ENCODE measurements at places on chromosomes 1 and 21.

- peak; percentile 90 for DNase-seq
Observed at GRCh38 chr1:64469977-64470664, at the start of gene CACHD1. Gene CACHD1 (plus strand): TSS chr1:64470129. CDS start chr1:64470745, 616 bp downstream.

GRCh38 chr1:241034203-241034936, 322.6 kb downstream of the RGS7 start:
- no peak for DNase-seq

DNA sequence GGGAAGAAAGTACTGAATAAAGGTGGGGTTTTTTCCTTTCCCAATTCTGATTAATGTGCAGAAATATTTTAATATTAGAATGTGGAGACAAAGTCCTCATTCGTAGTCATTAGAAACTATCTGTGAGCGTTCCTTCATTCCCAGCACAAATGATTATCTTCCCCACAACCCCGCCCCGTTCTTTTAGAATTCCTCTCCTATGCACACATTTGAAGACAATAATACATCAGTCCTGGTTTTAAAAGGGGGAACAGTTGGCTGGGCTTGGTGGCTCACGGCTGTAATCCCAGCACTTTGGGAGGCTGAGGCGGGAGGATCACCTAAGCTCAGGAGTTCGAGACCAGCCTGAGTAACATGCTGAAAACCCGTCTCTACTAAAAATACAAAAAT, 876 bp downstream of the ALDH9A1 start:
- no peak for DNase-seq

GRCh38 chr1:184185347-184185746, 133.8 kb downstream of the TSEN15 start:
- no peak for DNase-seq

- no peak for DNase-seq
Observed at GRCh38 chr1:209552406-209553264, 30.9 kb upstream of the CAMK1G start.

- DNase-seq = no peak
Observed at GRCh38 chr21:41510500-41510899, 2.5 kb upstream of the TMPRSS2 start.

- peak; percentile 24 for DNase-seq
Observed at GRCh38 chr21:41133874-41134522, 34.0 kb upstream of the BACE2 start.

- no peak for DNase-seq
Observed at GRCh38 chr1:190286111-190286510, 191.6 kb downstream of the BRINP3 start.

DNA sequence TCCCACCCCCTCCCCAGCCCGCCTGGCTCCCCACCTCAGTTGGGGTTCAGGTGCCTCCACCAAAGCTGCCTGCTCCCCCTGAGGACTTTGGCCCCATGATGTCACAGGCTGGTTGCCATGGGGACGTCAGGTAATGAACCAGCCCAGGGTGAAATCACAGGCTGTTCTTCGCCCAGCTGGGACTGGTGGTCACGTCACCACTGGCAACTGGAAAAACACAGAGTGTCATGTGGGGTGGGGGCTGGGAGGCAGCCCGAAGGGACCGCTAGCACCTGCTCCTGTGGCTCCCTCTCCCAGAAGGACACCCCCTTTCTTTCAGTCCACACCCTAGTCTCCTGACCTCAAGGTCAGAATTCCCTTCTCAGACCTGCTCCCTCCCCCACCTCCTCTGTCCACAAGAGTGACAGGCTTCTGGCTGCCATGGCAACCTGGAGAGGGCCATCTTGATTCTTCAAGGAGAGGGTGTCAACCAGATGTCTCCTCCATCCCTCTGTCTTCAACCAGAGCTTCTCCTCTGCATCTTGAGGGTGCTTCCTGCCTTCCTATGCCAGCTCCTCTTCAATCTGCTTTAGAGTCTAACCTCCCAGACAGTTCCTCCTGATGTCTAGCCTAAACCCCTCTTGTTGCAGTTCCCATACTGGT, 6.2 kb downstream of the FAM131C start:
- DNase-seq = no peak

DNA sequence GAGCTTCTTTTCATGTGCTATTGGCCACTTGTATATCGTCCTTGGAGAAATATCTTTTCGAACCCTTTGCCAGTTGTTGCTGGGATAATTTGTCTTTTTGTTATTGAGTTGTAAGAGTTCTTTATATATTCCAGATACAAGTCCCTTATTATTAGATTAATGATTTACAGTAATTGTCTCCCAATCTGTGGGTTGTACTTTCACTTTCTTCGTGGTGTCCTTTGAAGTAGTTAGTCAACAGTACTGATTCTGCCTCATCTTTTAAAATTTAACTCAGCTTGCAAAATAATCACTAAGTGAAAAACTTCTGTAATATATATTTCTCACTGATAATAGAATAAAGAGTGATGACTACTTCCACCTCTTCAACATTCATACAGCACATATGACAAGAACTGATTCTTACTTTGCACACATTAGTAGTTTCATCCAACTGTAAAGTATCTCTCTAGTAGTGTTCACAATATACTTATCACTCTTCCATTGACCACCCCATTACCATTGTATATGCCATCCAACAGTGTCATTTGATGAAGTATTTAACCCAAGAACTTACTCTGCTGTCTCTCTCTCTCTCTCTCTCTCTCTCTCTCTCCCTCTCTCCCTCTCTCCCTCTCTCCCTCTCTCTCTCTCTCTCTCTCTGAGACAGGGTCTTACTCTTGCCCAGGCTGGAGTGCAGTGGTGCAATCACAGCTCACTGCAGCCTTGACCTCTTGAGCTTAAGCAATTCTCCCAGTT, 104.2 kb upstream of the DMRTA2 start:
- DNase-seq = no peak

- DNase-seq = peak; percentile 71
Observed at GRCh38 chr21:32403201-32403777, 9.2 kb upstream of the EVA1C start.

- DNase-seq = no peak
Observed at GRCh38 chr1:177569476-177569875, 398.7 kb downstream of the BRINP2 start.

GRCh38 chr1:170680428-170680827, 16.5 kb downstream of the PRRX1 start:
- no peak for DNase-seq

GRCh38 chr21:42864815-42865775, 14.2 kb downstream of the WDR4 start:
- no peak for DNase-seq

DNA sequence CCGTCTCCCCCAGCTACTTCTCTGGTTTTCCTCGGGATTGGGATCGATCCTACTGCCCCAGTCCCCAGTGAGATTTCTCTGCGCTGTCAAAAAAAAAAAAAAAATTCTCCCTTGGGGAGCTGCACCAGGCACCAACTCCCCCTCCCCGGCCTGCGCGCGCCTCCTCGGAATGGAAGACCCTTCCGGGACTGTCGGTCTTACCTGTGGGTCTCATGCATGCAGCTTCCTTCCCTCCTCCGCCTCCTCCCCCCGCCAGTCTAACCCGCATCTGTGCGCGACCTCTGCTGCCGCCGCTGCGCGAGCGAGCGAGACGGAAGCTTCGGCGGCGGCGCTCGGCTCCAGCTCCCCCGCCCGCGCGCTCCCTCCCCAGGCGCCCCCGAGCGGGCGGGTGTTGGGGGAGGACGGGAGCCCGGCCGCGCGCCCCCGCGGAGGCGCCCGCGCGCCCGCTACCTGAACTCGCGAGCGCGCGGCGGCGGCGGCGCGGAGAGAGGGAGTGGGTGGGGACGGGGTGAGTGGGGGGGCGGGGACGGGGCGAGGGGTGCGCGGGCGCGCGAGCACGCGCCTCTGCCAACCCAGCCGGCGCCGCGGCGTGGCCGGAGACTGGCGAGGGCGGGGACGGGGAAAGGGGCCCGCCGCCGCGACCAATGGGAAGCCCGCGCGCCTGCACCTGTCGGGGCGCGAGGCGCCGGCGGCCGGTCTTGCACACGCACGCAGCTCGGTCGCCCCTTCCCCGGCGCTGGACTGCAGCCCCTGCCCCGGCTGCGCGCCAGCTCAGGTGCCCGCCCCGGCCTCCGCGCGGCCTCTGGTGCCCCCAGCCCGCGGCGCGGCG, at the start of gene SUSD4:
TSS of gene SUSD4 (minus strand) at position 321 of the 829 bp plus-strand sequence. CDS start 751 bp downstream, outside the sequence.
- peak; percentile 62 for DNase-seq

All from ELF-1 (cell line).